Cortex of kidney (tissue), 1 donor: ENCODE measurements at places on chromosomes 13 and 19.

GRCh38 chr19:5339198-5339949 lies 1.2 kb downstream of the PTPRS start:
- no peak for DNase-seq

DNA sequence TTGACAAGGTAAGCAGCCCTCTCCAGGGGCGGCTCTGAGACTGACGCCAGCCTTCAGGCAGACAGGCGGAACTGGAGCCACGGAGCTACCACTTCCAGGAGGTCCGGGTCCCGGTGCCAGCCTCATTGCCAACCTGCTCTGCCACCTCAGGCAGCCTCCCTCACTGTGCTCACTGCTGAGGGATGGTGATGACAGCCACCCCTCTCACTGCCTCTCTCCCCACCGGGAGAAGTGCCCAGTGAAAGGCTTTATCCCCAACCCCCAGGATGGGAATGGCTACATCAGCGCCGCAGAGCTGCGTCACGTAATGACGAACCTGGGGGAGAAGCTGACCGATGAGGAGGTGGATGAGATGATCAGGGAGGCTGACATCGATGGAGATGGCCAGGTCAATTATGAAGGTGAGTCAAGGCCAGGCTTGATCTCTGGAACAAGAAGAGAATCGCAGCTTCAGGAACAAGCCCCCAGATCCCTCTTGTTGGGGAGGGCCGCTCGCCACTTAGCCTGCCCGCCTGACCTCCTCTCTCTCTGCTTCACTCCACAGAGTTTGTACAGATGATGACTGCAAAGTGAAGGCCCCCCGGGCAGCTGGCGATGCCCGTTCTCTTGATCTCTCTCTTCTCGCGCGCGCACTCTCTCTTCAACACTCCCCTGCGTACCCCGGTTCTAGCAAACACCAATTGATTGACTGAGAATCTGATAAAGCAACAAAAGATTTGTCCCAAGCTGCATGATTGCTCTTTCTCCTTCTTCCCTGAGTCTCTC lies 7.6 kb downstream of the CALM3 start:
- no peak for DNase-seq

GRCh38 chr13:43773602-43774001 lies 13.2 kb downstream of the ENOX1 start:
- no peak for DNase-seq

- DNase-seq: no peak
Measured at GRCh38 chr13:108214441-108215271, 680 bp downstream of the LIG4 start.

DNA sequence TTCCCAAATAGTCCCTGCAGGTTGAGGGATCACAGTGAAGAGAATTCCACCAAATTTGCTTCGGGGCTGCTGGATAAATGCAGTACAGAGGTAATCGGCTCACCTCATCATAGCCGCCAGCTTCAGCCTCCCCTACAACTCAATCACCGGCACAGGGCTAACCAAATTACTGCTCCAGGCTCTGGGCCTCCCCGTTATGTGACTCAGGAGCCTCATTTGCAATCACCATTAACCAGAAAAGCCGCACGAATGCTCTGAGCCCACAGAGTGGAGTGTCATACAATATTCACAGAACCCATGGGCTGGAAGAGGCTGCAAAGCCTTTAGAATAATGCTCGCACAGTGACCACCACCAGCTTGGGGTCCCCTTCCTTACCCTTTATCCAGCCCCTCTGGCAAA lies 4.9 kb downstream of the SIAH3 start:
- DNase-seq: no peak

DNA sequence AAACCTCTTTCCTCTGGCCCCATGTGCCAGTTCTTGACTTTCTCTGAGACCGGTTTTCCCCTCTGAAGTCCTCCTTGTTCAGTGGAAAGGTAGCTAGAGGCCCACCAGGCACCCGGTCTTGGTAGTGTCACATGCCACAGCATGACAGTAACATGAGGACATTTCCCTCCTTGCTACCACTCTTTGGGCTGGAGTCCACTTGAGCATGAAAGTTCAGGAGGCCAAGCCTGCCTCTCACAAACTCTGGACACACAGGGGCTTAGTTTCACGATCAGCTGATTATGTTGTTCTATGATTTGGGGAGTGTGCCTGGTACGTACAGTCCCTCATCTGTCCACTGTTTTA lies 45.6 kb downstream of the NFIX start:
- no peak for DNase-seq

DNA sequence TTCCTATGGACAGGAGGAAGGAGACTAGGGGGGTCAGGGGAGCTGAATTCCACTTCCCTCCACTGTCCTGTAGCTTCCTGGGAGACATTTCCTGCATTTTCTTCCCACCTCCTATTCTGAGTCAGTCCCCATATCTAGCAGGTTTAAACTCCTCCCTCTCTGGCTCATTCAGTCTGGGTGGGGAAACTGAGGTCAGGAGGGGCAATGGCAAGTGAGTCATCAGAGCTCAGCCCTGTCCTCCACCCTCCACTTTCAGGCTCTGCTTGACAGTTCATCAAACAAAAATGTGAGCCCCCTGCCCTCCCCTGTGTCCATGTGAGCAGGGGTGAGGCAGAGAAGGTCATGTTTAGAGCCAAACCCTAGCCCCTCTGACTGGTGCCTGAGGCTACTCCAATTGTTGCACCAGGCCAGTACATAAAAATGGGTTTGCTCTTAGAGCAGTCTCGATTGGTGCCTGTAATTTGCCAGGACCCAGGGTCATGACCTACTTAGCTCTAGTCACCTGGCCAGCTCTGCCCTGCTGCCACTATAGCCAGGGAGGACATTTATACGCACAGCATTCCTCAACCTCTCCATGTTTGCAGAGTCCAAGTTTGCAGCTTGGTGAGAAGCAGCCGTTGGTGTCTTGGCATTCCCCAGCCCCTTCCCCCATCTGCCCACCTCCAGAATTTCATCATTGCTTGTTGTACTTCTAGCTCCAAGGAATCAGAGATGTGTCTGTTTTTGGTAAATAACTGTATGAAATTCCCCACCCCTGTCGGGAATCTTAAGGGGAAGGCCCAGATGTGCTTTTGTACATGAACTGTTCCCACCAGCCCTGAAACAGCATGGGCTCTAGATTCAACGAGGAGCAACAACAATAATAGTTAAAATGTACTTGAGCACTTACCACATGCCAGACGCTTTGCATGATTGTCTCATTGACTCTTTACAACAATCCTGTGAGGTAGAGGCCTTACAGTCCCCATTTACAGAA lies 20.7 kb downstream of the SAMD4B start:
- no peak for DNase-seq

DNA sequence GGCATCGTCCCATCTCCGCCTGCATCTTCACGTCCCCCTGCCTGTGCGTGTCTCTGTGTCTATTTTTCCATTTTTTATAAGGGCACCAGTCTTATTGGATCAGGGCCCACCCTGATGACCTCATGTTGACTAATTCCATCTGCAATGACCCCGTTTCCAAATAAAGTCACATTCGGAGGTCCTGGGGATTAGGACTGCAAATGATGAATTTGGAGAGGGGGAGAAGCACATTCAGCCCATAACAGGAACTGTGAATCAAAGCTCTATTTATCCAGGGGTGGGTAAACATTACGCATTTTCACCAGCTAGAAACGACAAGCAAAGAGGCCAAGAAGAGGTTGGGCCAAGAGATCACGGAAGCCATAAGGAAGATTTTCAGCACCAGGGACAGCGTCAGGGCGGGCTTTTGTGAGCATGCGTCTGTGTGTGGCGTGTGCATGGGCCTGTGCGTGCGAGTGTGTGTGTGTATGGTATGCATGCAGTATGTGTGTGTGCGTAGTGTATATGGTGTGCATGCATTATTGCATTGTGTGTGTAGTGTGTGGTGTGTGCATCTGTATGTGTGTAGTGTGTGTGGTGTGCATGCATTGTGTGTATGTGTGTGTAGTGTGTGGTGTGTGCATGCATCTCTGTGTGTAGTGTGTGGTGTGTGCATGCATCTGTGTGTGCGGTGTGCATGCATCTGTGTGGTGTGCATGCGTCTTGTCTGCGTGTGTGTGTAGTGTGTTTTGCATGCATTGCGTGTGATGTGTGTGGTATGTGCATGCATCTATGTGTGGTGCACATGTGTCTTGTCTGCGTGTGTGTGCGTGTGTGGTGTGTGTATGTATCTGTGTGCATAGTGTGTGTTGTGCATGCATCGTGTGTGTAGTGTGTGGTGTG lies 19.6 kb downstream of the CELF5 start:
- DNase-seq: no peak

DNA sequence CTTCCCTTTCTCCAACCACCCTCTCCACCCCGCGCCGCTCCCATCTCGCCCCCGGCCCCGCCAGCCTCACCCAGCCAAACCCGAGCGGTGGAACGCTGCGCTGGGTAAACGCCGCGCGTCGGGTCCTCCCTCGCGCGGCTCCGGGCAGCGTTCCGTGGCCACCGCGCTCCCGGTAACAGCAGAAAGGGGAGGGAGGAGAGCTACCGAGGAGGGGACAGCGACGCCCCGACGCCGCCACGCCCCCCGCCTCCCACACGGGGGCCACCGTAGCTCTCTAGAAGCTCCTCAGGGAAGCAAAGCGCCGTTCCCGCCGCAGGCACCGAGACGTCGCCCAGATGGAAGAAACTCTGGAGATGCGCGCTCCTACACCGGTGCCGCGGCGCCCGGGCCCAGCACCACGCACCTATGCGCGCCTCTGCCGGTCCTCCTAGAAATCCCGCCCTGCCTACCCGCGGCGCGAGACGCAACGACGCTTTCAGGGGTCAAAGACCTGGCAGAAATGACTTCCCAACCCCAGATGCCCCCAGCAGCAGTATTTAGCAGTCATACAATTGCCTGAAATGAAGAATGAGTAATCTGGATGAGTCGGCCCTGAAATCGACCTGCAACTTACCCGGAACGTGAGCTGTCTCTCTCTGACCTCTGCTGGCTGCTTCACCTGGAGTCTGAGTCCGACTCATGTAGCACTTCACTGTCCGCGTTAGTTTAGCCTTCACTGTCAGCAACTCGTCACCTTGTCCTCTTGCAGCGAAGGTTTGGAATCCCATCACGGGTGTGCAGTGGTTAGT lies at the start of gene RUBCNL:
RUBCNL (minus strand) TSS at position 189 of the 788 bp plus-strand sequence. CDS start 14,777 bp downstream, outside the sequence.
- DNase-seq: no peak

GRCh38 chr19:35845215-35846037 lies 6.9 kb downstream of the NPHS1 start:
- DNase-seq: no peak

DNA sequence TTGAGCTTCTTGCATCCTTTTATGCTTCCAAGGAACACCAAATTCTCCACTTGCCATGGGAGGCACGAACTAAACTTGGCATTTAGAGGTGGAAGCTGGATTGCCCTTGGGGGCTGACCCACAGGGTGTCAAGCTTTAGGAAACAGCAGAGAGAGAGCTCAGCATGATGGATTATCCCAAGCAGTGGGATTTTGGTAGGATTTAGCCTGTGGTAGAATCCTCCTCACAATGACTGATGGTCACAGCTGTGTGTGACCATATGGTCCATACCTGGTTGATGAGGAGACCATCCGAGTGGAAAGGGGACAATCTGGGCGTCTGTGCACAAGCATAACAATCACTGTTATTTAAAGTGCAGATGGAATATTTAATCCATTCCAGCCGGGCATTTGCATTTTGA lies 40.1 kb upstream of the PSG9 start:
- DNase-seq: no peak

GRCh38 chr19:44050740-44051649 lies 841 bp upstream of the ZNF223 start:
- no peak for DNase-seq

GRCh38 chr19:56118666-56119581 lies 2.2 kb downstream of the ZNF787 start:
- DNase-seq: no peak

GRCh38 chr19:57288373-57288772 lies 8.1 kb downstream of the ZNF460 start:
- DNase-seq: no peak

GRCh38 chr13:76703621-76704288 lies 182.4 kb downstream of the KCTD12 start:
- no peak for DNase-seq

DNA sequence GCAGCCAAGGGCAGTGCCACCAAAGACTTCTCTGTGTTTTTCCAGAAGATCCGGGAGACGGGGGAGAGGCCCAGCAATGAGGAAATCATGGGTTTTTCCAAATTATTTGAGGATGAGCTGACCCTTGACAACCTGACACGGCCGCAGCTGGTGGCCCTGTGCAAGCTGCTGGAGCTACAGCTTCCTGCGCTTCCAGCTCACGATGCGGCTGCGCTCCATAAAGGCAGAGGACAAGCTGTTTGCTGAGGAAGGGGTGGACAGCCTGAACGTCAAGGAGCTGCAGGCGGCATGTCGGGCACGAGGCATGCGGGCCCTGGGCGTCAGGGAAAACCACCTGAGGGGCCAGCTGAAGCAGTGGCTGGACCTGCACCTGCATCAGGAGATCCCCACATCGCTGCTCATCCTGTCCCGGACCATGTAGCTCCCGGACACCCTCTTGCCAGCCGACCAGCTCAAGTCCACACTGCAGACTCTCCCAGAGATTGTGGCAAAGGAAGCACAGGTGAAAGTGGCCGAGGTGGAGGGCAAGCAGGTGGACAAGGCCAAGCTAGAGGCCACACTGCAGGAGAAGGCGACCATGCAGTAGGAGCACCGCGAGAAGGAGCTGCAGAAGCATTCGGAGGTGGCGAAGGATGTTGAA lies 11.7 kb downstream of the ZSCAN1 start:
- no peak for DNase-seq

DNA sequence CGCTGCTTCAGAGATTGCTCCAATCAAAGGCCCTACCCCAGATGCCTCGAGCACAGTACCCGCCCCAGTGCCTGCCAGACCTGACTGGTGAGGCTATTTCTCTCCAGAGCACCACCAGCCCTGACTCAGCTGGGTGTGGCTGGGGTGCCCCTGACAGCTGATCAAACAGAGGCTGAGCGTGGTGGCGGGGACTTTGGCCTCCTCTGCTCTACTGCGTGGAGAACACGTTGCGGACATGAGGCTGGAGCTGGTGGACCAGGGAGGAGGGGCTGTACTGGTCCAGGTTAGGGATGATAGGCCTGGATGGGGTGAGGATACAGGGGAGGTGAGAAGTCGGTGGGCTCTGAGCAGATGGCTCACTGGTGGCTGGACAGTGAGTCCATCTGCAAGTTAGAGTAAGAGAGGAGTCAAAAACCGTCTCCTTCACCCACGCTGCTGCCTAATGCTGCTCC lies 3.5 kb upstream of the DOCK6 start:
- no peak for DNase-seq

GRCh38 chr13:78770601-78771000 lies 111.6 kb upstream of the OBI1 start:
- no peak for DNase-seq

DNA sequence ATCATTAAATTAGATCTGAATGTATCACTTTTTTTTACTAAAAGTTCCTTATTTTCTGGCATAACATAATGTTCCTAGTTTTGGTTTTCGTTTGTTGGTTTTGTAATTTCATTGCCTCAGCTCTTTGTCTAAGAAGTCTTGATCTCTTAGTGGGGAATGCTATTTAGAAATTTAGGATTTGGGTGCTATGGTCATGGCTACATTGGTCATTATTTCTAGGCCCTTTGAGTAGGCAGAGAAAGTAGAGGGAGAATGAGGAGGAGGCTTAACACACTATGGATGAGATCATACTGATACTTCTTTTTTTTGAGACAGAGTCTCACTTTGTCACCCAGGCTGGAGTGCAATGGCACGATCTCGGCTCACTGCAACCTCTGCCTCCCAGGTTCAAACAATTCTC lies 41.8 kb downstream of the PIBF1 start:
- DNase-seq: no peak

- DNase-seq: no peak
Measured at GRCh38 chr13:56907766-56908165, 233.0 kb upstream of the PRR20A start.
